ENCODE measurements at places on chromosomes 2 and 18. TPM values are rescaled to one million over a fixed set of nuclear protein-coding genes. Genes with fewer than 3 reads are reported as not detected.

The DLGAP1 gene
- total RNA-seq: 7.5 TPM

The PLGLB2 gene
- 3.9 TPM for total RNA-seq

The CWC22 gene
- 31.0 TPM for total RNA-seq

The NEURL3 gene
- total RNA-seq: not detected
